ENCODE measurements at places on chromosomes 13 and 19.
A peak's percentile ranks its signal among the peaks of the same experiment; 100 is the strongest.

GRCh38 chr19:56683116-56683515 is 11.6 kb upstream of the ZNF835 start:
- no peak for DNase-seq

DNA sequence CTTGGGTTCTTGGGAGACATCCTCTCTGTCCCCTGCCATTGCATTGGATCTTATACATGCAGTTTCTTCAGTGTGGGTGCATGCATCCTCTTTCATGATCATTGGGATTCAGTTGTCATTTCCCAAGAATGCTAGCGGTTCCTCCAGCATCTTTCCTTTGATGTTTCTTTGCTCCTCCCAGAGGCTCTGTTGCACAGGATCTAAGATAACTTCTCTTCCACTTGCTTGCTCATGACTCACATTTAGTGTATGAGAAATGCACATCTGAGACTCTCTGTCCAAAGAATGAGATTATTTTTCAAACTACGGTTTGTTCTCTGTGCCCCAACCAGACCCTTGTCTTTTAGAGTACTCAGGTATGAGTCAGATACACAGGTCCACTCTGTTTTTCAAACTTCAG is 197.1 kb downstream of the NDFIP2 start:
- DNase-seq, result no peak

DNA sequence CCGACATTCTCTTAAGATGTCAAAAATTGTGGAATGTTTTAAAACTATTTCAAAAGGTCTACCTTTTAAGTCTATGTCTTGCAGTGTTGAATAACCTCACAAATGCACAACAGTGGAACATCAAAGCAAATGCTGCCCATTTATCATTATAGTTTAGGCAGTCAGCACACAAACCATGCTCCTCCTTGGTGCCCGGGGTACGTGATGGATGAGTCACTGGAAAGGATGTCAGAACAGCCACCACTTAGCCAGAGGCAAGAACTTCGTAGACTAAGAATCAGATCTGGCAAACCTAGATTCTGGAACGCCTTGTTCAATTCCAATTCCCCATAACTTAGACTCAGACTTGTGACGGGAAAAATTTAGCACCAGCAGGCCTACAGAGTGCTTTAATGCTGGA is 343.6 kb downstream of the FGF9 start:
- DNase-seq, result no peak

GRCh38 chr19:51810223-51810622 is 15.3 kb downstream of the FPR3 start:
- no peak for DNase-seq

DNA sequence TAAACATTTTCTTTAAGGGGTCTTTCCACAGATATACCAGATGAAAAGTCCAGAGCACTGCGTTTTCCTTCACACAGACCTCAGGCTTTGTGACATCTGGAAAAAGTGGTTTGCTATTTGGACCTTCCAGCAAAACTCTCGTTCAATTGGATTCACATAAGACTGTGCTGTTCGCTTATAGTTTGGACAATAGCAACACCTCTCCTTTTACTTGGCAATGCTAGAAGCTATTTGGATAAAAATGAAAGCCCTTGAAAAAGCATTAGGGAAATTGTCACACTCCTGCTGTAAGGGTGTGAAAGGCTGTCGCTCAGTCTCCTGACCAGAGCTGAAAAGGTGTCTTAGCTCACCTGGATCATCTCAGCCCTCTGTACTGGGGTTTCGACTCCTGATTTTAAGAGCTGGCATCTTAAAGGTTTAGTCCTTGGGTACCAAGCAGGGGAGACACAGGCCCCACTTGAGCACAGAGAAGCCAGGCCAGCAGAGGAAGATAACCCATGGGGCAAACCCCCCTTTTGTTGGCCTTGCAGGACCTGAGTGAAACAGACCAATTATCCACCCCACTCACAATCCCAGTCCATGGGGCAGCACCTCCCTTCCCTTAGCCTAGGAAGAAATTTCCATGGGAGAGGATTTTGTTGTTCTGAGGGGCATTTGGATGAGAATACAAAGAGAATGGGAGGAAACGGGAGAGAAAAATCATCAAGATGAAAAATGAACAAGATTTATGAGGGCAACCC is 257.6 kb downstream of the DLEU7 start:
- no peak for DNase-seq

DNA sequence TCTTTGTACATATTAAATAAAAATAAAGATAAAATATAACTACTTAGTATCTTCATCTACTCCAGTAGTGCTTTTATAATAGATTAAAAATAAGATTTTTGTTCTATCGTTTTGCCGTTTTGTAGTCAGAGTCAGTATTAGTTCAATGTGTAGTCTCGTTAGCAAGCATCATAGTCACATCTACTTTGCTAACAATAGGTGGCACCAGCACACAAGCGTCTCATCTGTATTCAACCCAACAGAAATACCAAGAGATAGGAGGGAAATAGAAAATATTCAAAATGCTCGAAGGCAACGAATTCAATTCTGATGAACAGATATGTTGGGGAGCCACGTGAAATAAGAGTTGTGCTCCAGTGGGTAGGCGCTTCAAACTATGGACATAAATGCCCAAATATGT is 21.4 kb upstream of the MICU2 start:
- peak; percentile 10 for DNase-seq

- DNase-seq, result no peak
Observed at GRCh38 chr13:75391432-75392100, 90.4 kb downstream of the TBC1D4 start.

DNA sequence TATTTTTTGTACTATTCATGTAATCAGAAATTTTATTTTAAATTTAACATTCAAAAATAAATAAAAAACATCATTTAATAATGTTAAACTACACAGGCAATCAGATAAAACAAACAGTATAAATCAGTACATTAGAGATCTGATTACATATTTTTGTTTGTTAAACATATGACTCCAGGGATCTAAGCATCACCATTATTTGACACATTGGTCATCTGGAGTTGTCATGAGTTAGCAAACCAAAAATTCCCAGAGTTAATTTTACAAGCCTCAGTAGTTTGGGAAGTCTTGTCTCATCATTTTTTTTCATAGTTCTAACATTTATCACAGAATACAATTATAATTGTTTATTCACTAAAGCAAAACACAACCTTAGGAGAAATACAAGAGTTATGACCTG is 770.8 kb upstream of the SLITRK6 start:
- no peak for DNase-seq

- peak; percentile 69 for DNase-seq
Observed at GRCh38 chr13:52455677-52456041, 381 bp downstream of the CKAP2 start.

- DNase-seq, result no peak
Observed at GRCh38 chr19:28394725-28395124, 818.2 kb downstream of the UQCRFS1 start.

DNA sequence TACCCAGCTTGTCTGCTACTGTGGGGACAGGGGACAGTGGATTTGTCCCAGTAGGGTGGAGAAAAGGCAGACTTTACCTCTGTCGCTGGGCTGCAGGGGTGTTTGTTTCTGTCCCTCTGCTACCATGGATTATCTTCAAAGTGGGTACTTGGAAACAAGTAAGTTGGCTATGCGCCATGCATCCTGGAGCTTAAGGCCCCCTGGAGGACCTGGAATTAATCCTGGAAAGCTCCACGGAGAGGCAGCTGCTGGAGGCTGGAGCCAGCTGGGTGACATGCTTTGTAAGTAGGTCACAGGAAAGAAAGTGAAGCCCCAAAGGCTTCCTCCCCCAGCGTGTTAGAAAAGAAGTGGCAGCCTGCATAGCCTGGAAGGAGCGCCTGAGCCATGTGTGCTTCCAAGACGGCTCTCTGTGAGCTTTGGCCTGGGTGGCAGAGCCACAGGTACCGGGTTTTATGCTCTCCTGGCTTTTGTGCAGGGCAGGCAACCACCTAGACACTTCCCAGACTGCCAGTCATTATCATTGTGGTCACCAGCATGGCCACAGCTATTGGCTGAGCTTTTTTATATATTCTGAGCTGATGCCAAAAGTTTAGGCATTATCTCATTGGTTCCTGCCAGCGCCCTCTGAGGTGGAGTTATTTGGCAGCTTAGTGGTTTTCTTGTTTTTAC is 9.5 kb downstream of the B3GLCT start:
- DNase-seq, result no peak

GRCh38 chr13:28819046-28819730 is 951 bp upstream of the MTUS2 start:
- DNase-seq, result no peak

DNA sequence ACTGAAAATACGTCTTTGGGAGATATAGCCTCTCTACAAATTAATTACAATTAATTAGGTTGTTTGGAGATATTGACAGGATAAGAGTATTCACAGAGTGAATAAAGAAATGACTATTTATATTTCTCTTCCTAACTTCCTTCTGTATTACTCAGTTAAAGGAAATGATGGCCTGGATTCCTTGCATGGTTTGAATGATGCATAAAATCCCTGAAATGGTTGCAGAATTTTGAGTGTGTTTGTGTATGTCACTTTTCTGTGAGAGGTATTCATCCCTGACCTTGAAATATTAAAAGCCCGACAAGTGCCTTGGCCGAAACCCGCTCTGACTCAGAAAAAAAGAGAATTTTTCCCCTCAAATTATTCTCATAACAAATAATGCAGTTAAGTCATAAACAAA is 90.0 kb downstream of the PDS5B start:
- no peak for DNase-seq

- DNase-seq, result no peak
Observed at GRCh38 chr19:54351474-54351873, 12.5 kb upstream of the LILRA4 start.

DNA sequence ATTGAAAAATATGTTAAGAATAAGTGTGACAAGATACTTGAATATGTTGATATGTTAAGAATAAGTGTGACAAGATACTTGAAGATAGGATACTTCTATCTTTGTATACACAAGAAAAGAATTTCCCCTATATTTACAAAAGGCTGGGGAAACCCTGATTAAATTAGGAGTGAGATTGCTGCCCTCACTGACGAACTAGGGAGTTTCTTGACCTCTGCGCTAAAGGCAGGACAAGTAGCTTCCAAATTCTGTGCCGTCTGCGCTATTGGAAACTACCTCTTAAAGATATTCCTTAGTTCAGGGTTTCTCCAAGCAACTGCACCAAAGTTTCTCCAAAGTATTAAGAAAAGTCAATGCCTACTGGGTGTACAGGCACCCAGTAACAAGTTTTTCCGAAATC is 730 bp downstream of the ZNF260 start:
- DNase-seq, result no peak

DNA sequence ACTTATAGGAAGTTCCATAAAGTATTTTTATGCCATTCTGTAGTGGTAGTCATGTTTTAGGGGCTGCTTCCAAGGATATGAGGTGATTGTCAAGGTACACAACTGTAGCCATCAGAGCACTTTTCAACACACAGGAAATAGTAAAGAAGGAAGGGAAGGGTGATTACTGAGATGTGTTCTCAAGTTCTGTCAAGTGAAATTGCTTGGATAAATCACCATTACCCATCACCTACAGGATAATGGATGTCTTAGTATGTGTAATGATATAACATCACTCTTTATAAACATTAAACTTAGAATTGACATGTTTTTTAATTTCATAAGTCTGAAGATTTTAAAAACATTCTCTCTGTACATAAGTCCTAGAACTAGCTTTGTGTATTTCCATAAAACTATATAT is 487.9 kb downstream of the DCT start:
- DNase-seq, result no peak

DNA sequence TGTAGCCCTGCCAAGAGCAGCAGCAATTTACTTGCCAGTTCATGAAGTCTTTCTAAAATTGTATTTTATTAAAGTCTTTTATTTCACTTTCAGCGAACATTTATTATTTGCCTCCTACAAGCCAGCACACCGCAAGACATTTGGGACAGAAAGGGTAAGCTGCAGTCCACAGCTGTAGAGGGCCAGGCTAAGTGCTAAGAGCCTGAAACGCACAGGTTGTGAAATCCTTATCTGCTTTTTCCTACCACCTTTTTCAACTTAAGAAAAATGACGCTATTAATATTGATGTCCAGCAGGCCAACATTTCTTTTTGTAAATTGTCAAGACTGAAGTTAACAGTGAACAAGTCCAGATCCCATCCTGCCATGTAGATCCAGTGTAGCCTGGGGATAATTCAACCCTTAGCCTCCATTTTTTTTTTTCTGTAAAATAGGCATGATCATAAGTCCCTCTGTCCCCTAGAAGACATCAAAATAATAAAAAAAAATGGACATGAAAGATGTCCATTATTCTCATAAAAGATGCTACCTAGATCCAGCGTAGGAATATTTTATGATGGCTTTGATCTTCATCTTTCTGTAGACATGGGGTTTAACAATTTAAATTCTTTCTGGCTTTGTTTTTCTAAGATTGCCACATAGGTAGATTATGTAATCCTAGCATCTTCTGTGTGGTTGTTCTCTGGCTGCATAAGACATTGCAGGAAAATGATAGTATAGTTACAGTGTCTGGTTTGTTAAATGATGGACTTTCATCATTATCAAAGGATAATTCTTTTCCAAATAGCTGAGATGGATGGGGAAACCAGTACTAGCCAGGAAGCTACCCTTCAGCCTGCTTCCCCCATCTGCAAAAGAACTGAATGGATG is 128.4 kb downstream of the SHISA2 start:
- DNase-seq, result no peak

DNA sequence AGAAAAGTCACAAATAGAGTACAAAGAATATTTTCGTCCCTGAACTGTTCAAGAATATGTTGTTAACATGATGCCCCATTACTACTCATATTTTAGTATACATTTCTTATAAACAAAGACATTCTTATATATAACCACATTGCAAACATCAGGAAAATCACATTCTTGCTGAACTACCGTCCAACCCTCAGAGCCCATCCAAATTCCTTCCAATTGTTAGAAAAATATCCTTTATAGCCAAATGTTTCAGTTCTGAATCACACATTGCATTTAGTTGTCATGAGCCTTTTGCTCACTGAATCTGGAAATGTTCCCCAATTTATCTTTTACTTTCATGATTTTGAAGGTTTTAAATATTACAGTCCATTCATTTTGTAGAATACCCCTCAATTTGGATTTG is 467.8 kb upstream of the ARGLU1 start:
- DNase-seq, result no peak

- DNase-seq, result no peak
Observed at GRCh38 chr13:99469041-99469440, 32.2 kb upstream of the TM9SF2 start.

GRCh38 chr19:57434386-57435061 is 601 bp upstream of the ZNF749 start:
- no peak for DNase-seq

GRCh38 chr13:51678420-51678819 is 94.2 kb downstream of the WDFY2 start:
- DNase-seq, result no peak

DNA sequence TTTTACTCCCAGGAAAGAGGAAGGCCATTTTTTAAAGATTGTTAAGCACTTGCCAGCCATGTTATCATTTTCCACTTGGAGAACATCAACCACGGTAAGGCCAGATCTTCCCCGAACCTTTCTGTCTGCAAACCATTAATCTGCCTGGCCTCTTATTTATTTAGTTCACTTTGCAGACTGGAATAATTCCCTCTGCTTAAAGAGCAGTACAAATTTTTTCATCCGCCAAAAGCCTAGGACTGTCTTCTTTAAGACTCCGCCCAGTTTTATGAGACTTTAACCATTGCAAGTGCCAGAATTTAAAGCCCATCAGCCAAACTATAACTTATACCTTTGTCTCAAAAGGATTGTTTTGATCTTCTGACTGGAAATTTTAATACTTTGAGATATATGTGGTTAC is 426.3 kb downstream of the KCTD12 start:
- DNase-seq, result no peak

GRCh38 chr19:41701401-41702075 is 6.9 kb upstream of the CEACAM5 start:
- DNase-seq, result no peak
